ENCODE measurements at places on chromosomes 1 and 21.

GRCh38 chr21:36200081-36200561 lies 43.5 kb downstream of the DOP1B start:
- no peak for DNase-seq

- no peak for DNase-seq
These were observed 17.5 kb downstream of the RASSF5 start for GRCh38 chr1:206524739-206525364.

GRCh38 chr1:55808263-55808662 lies 593.1 kb upstream of the USP24 start:
- no peak for DNase-seq

GRCh38 chr21:46092026-46092764 lies 5.7 kb upstream of the COL6A2 start:
- no peak for DNase-seq

DNA sequence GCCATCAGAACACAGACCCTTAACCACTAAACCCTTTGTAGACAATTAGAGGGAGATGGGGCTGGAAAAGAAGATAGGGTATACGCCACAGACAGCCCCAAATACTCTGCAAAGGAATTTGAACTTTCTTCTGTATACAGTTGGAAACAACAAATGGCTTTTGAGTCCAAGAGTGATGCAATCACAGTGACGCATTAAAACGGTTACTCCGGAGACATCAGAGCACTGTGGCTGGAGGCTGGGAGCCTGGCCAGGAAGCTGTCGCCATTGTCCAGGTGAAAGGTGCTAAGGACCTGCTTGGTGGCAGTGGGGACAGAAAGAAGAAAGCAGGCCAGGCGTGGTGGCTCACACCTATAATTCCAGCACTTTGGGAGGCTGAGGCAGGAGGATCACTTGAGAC lies 4.2 kb downstream of the FLAD1 start:
- DNase-seq: no peak

GRCh38 chr21:31335957-31336738 lies 7.9 kb downstream of the TIAM1 start:
- no peak for DNase-seq
